ENCODE measurements at places on chromosomes 7 and 10.

DNA sequence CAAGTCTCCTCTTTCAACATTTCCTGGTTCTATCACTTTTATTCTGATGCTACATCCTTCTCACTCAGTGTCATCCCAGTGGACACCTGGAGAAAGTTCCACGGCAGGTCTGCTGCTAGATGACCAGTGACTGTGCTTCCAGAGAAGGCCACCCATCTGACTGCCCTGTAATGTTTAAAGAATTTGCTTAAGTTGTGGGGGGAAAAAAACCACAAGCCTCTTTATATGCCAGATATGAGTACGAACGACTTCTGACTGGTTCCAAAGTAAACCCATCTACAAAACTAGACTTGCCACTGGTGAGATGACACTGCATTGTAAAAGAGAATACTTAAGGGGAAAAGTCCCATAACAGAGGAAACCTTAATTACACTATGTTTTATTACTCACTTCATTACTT, 69.6 kb upstream of the VWC2 start:
- no peak for DNase-seq

GRCh38 chr10:59847326-59847725, 59.0 kb downstream of the CCDC6 start:
- no peak for DNase-seq

DNA sequence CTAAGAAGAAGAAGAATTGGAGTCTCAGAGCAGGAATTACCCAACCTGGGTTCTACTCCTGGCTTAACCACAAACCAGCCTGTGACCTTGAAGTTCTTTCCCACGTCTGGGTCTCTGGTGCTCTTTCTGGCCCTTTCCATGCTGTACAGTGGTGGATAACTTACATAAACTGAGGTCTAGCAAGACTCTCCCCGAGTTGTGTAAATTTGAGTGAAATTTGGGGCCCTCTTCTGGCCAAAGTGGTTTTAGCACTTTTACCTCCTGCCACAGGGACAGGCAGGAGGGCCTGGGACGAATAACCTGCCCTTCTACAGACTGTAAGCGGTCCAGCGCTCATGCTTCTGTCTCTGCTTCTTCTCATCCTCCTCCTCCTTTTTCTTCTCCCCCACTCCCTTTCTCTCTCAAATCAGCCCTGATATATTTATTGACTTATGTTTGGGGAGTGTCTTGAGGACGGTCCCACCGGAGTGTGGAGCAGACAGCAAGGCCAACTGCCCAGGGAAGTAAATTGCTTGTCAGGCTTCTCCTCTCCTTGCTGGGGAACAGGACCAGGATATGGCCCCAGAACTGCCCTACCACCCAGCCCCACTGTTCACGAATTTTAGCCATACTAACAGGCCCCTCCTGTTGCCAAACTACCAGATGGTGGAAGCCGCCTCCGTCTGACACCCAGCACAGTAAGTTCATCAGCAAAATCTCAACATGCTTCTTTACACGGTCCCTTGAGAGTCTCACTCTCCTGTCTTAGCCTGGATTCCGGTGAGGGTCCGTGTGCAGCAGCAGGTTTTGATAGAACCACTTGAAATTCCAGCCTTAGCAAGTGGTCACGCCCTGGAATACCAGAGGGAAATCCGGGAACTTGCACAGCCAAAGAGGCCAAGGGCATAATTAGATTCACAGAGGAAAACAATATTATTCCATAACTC, 4.0 kb upstream of the SH3PXD2A start:
- DNase-seq, result no peak

GRCh38 chr7:4731803-4732202, 43.6 kb upstream of the AP5Z1 start:
- DNase-seq, result no peak

GRCh38 chr10:28459453-28460144, 73.3 kb upstream of the WAC start:
- no peak for DNase-seq

GRCh38 chr10:35959252-35959651, 317.2 kb upstream of the FZD8 start:
- DNase-seq, result no peak
